Effector memory CD8-positive, alpha-beta T cell (primary cell): ENCODE measurements at places on chromosomes 7 and 10.
A peak's percentile ranks its signal among the peaks of the same experiment; 100 is the strongest.

GRCh38 chr10:69721690-69722310, 79.9 kb upstream of the COL13A1 start:
- H3K4me3 ChIP-seq = no peak overlapping the region
- H3K36me3 ChIP-seq = no peaks in the 10 kb centered on the region
- H3K27ac ChIP-seq = no peak overlapping the region
- DNase-seq = no peak
- H3K4me1 ChIP-seq = no peaks in the 10 kb centered on the region

- peaks cover 10% of the 10 kb centered on the region for H3K27me3 ChIP-seq
- no peak overlapping the region for H3K27ac ChIP-seq
- no peak overlapping the region for H3K4me3 ChIP-seq
- no peaks in the 10 kb centered on the region for H3K36me3 ChIP-seq
Measured at GRCh38 chr7:114818501-114818900, 103.4 kb upstream of the MDFIC start.

- no peaks in the 10 kb centered on the region for H3K36me3 ChIP-seq
- H3K4me3 ChIP-seq = no peak overlapping the region
- H3K27me3 ChIP-seq = peaks cover 41% of the 10 kb centered on the region
- H3K4me1 ChIP-seq = no peaks in the 10 kb centered on the region
- no peak overlapping the region for H3K27ac ChIP-seq
Measured at GRCh38 chr7:33886149-33886623, 19.2 kb upstream of the BMPER start.

GRCh38 chr10:97320480-97321031, 1.5 kb downstream of the FRAT1 start:
- DNase-seq = peak; percentile 19
- peak overlapping the region; percentile 97 for H3K27ac ChIP-seq
- no peaks in the 10 kb centered on the region for H3K27me3 ChIP-seq
- peak overlapping the region; percentile 87 for H3K4me3 ChIP-seq

DNA sequence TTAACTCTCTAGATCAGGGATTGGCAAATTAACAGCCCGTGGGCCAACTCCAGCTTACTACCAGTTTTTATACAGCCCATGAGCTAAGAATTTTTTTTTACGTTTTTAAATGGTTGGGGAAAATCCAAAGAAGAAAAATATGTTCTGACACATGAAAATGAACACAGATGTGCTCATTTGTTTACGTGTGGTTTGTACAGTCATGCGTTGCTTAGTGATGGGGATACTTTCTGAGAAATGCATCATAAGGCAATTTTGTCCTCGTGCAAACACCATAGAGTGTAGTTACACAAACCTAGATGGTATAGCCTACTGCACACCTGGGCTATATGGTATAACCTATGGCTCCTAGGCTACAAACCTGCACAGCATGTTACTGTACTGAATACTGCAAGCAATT, 8.3 kb upstream of the SMKR1 start:
- peaks cover 7% of the 10 kb centered on the region for H3K4me1 ChIP-seq
- H3K27ac ChIP-seq = no peak overlapping the region
- peaks cover 2% of the 10 kb centered on the region for H3K27me3 ChIP-seq
- DNase-seq = no peak

DNA sequence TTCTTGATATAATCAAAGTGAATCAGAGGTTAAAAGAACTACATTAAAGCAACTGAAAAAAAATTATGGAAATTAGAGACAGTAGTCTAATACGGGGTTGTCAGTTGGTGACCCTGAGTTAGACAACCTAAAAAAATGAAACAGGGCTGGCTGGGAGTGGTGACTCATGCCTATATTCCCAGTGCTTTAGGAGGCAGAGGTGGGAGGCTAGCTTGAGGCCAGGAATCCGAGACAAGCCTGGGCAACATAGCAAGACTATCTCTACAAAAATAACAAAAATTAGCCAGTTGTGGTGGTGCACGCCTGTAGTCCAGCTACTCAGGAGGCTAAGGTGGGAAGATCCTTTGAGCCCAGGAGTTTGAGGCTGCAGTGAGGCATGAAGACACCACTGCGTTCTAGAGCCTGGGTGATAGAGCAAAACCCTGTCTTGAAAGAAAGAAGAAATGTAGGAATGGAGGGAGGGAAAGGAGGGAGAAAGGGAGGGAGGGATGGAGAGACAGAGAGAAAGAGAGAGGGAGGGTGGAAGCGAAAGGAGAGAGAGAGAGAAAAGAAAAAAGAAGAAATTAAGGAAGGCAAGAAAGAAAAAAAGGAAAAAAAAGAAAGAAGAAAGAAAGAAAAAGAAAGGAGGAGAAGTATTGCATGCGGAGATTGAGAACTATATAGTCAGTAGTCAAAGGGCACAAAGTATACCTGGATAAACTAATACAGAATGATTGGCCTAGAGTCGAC, 166.1 kb downstream of the TPST1 start:
- no peaks in the 10 kb centered on the region for H3K4me1 ChIP-seq
- no peaks in the 10 kb centered on the region for H3K36me3 ChIP-seq
- no peaks in the 10 kb centered on the region for H3K27me3 ChIP-seq
- no peak overlapping the region for H3K4me3 ChIP-seq
- no peak overlapping the region for H3K27ac ChIP-seq

DNA sequence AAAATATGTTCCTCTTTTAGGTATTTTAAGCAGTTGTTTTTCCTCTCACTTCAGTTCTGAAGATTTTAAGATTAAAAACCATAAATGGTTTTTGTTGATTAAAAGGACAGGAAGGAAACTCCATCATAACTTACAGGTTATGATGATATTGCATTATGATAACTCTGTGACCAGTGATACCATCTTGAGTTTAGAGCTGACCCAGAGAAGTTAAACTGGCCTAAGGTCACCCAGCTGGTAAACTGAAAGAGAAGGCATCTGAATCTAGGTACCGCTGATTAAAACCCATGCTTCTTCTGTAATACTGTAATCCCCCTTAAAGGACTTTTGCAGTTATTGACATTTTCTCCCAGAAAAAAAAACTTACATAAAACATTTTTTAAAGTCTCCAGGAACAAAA, 29.6 kb downstream of the LOXL4 start:
- H3K4me1 ChIP-seq = peaks cover 7% of the 10 kb centered on the region
- DNase-seq = no peak
- H3K4me3 ChIP-seq = no peak overlapping the region
- no peaks in the 10 kb centered on the region for H3K27me3 ChIP-seq
